ENCODE measurements at places on chromosomes 7 and 10.
A peak's percentile ranks its signal among the peaks of the same experiment; 100 is the strongest.

DNA sequence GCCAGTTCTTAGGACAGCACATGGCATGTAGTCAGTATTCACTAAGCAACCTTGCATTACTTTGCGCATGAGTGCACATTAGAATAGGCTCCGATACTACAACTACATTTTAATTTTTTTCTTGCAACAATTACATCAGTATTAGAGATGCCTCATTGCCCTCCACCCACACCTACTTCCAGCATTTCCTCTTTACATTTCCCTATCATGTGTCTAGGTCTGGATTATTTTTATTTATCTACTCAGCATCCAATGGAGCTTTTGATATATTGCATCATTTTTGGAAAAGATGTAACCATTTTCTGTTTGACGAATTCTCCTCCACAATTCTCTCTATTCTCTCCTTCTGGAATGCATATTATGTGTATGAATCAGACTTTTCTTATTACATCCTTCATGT lies 258.2 kb upstream of the GLI3 start:
- DNase-seq = no peak

GRCh38 chr7:124938128-124938527 lies 8.5 kb upstream of the POT1 start:
- no peak for DNase-seq

GRCh38 chr7:93890464-93891068 lies at the start of gene TFPI2:
TSS of gene TFPI2 (minus strand) at chr7:93890753. CDS start at chr7:93890678, 75 bp downstream.
- DNase-seq = peak; percentile 67

DNA sequence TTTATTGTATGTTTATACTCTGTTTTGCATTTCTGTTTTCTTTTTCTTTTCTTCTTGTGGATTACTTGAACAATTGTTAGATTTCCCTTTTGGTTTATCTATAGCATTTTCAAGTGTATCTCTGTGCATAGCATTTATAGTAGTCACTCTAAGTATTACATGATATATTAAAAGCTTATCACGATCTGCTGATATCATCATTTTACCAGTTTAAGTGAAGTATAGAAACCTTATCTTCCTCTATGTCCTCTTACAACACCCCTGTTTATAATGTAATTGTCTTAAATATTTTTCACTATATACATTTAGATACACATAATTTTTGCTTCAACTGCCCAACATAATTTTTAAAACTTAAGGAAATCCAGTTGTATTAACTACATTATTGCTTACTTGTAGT lies 513.9 kb upstream of the CELF2 start:
- no peak for DNase-seq

GRCh38 chr10:1110674-1111119 lies 54.5 kb downstream of the WDR37 start:
- DNase-seq = no peak

DNA sequence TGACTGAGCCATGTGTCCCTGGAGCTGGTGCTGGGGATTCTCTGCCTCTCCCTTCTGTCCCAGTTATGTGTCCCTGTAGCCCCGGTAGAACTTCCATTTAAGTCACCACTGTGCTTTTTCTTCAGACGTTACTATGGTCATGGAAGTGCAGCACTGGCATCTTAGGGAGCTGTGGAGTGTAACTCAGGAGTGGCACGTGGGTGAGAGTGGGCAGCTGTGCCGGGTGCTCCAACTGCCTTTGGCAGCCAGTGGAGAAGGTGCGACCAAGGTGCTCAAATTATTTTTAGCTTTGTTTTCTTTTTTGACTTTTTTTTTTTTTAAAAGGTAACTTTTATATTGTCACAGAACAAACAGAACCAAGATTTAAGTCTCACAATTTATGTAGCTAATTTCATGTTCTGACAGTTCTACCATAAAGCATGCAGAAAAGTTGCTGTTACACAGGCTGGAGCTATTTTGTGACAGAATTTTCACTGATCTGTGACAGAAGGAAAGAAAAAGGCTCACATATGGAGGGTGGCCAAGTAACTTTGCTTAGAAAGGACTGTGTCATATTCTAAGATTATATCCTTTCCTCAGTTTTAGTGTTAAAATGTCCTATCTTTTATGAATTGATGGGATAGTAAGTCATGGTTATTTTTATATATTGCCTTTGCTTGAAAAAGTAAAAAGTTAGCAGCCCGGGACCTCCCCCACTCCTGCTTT lies 73.9 kb downstream of the SH2D4B start:
- DNase-seq = no peak

- DNase-seq = no peak
These were observed 451.0 kb downstream of the GRM8 start for GRCh38 chr7:126801733-126802132.

GRCh38 chr7:107157091-107157490 lies 11.7 kb upstream of the HBP1 start:
- DNase-seq = no peak

DNA sequence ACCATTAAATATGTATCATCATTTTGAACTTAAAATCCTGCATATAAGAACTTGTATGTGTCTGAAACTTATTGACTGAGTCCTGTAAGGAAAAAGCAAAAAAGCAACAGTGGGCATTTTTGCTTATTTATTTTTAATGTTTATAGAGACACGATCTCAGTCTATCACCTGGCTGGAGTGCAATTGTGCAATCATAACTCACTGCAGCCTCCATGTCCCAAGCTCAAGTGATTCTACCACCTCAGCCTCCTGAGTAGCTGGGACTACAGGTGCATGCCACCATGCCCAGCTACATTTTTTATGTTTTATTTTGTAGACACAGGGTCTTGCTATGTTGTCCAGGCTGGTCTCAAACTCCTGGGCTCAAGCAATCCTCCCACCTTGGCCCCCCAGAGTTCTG lies 32.2 kb downstream of the MYL10 start:
- DNase-seq = no peak

GRCh38 chr7:6315746-6316145 lies 43.3 kb upstream of the CYTH3 start:
- peak; percentile 24 for DNase-seq

GRCh38 chr7:990352-990932 lies 7.5 kb downstream of the CYP2W1 start:
- no peak for DNase-seq

DNA sequence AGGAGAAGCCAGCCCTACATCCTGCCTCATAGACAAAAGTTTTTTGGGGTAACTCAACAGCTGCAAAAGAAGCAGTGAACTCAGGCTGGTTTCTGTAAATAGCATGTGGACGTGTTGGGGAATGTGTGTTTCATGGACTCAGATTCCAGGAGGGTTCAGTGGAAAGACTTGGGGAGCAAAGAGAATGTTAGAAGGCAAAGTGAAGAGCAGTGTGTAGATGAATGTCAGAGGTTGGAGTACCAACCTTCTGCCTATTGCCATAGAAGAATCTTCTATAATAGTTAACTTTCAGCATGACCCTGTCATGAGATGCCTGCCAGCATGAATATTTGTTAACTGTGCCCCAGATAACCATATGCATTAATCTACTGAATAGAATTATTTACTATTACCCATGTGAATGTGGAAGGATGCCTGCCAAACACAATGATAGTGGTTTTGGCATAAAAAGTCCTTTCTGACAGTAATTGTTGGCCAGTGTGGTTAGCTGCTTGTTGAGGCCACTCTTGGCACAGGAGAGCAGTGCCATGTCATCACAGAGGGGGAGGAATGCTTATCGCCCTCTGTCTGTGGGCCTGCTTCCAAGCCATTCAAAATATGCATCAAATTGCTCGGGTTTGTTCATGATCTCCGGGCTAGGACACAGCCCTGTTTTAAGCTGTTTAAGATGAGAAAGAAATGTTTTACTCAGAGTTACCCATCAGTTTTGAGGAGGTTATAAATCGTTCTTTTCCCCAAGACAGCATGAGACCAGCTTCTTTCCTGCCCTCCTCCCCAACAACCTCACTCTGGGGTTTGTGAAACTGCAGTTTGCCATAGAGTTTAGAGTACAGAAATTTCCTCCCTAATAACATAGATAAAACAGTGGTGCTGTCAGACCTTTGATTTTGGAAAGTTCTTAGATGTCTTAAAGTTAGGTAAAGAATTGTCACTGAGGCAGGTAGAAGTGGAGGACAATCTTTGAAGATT lies 165.3 kb downstream of the WNT2 start:
- DNase-seq = peak; percentile 91

GRCh38 chr7:95269640-95270039 lies 54.7 kb downstream of the PON1 start:
- DNase-seq = no peak

- no peak for DNase-seq
These were observed 858 bp downstream of the CCDC136 start for GRCh38 chr7:128792471-128793180.

GRCh38 chr10:14740684-14741247 lies 33.9 kb downstream of the FAM107B start:
- peak; percentile 26 for DNase-seq

DNA sequence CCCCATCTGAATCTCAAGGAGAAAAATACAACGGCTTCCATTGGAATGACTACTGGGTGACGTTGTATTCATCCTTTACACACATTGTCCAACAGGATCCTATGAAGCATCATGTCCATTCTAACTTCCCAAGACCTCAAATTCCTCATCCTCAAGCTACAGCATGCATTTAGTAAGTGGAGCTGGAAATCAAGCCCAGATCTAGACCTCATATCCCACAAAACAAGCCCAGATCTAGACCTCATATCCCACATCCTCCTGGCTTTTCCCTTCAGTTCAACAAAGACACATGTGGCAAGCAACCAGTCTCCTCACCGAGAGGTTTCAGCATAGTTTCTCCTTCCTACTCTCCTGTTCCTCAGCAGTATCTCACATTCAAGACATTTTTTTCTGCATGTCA lies 12.2 kb downstream of the IGF2BP3 start:
- no peak for DNase-seq

GRCh38 chr10:101329341-101330032 lies 24.5 kb upstream of the BTRC start:
- no peak for DNase-seq

- no peak for DNase-seq
These were observed 28.1 kb downstream of the LRRC72 start for GRCh38 chr7:16554518-16555236.

GRCh38 chr10:93186653-93187052 lies 113.0 kb downstream of the CYP26A1 start:
- DNase-seq = no peak

GRCh38 chr10:76009531-76009930 lies 578.1 kb downstream of the LRMDA start:
- no peak for DNase-seq

DNA sequence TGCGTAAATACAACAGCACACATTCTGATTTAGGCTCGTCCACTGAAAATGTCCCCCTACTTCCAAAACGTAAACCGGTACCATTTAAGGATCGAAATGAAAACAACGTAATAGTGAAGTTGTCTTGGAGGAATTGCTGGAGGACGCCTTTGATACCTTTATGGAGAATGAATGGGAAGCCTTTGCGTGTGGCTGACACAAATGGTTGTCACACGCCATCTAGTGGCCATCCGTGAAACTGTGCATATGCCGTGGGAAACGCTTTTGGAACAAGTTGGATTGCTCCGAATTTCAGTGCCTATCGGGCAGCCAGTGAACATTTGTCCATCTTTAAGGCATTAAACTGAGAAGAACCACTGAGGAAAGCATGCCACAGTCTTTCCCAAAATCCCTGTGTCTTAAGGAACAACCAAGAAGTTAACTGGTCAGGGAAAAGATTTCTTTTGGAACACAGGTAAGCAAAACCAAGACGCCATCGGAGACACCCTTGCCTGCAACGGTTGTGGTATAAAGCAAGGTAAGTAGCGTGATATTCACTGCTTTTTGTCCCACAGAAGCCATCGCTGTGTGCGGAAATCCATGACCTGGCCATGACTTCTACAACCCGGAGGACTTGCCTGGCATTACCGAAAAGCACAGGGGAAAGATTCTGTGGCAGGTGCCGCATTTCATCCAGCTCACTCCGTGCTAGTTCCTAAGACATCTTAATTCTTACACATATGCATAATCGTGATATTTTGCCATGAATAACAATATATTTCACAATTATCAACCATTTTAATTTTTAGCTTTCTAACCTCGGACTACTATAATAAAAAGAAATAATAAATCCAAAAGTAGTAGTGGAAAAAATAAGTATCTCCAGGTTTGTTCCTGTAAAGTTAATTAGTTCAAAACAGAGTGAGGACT lies 100.6 kb downstream of the FAM204A start:
- DNase-seq = peak; percentile 89

DNA sequence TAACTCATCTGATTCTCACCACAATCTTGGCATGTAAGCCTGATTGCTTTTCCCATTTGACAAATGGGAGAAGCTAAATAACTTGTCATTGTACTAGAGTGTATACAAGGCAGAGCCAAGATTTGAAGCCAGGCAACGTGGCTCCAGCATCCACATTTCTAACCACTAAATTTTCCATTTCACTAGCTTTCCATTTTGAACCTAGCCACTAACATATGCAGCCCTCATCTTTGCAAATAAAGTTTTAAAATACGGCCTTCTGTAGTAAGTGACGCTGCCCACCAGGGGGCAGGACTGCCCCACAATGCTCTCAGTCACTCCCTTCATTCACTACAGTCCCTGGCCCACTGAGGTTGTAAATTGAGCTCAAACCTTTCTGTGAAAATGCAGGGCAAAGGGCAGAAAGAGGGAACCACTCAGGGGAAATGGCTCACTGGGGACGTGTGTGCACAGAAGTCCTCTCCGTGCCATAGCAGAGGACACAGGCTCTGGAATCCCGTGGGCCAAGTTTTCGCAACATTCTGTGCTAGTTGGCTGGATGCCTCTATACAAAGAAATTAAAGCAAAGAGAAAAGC lies 315.7 kb downstream of the TNS3 start:
- DNase-seq = peak; percentile 63

DNA sequence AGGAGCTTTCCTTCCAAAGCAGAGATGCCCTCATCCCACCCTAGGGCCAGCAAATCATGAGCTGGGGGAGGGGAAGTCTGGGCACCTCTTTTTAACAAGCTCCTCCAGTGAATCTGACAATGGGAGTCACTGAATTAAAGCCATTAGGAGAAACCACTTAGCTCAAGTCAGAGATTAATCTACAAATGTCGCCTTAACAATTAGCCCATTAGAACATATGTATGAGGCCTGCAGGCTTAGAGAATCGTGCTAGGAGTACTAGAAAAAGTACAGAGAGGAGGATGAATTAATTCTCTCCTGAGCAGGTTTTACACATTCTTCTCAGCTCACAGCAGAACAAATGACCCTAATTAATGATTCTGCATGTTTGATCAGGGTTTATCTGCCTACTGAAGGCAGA lies 381.3 kb downstream of the KCNMA1 start:
- no peak for DNase-seq

DNA sequence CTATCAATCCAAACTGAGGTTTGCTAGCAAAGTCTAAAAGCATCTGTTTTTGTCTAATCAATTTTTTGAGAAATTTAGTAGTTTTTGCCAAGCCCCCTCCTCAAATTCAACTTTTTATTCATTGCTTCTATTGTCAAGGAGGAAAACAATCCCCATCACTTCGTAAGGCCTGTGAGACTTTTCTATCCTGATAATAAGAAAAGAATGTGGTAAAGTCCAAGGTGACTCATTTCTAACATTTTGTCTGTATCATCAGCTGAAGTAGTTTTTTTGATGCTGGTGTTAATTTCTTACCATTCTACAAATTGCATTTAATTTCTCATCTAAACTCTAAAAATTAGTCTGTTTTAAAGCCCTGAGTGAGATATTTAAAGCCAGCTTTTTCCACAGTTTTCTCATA lies 11.7 kb downstream of the ANK3 start:
- no peak for DNase-seq

GRCh38 chr10:91409069-91409868 lies 875 bp upstream of the HECTD2 start:
- DNase-seq = peak; percentile 94
